Activated naive CD4-positive, alpha-beta T cell (primary cell): ENCODE measurements at places on chromosomes 16 and 17.
A peak's percentile ranks its signal among the peaks of the same experiment; 100 is the strongest.

DNA sequence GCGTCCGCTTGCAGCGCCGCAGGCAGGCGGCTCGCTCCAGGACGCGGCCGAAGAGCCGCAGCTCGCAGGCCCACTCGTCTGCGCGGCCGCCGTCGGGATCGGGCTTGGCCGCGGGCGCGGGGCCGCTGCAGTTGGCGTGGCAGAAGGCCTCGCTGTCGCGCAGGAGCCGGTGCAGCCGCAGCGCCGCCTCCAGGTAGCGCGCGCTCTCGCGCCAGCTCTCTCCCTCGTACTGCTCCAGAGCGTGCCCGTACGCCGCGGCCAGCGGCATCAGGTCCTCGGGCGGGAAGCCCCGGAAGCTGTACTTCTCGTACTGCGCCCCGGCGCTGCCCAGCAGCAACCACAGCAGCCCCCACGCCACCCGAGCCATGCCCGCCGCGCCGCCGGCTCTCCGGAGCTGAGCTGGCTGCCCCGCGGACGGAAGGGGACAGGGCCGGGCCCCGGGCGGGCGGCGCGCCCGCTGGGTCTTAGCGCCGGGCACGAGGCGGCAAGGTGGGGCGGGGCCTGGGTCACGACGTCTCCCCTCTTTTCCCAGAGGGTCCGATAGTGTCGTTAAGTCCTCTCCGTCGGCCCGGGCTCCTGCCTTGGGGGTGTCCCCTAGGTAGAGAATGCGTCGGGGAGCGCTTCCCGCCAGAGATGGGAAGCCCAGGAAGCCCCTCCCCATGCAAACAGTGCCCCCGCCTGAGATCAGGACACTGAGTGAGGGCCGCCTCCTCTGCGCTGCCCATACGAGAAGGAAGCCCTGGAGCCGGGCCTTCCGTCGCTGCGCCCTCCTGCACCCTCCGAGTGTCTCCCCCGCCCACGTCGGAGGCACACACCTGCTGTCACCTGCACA, at the start of gene P3H4:
TSS of gene P3H4 (minus strand) at position 401 of the 832 bp plus-strand sequence. CDS start at position 367, 34 bp downstream.
- DNase-seq: peak; percentile 18

DNA sequence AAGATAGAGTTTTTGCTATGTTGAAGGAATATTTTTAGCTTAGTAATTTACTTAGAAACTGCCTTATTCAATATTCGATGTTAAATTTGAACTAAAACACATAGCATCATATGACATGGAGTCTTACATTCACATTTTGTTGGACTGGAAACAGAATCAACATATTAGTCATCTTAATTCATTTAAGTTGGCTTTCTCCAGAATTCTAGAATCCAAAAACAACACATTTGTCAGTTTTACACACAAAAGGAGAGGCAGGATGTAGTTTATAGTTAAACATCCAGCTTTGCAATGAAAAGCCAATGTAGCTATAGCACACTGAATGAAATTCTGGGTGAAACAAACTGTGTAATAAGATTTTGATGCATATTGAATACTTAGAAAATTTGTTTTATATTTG, 43.3 kb downstream of the WWOX start:
- no peak for DNase-seq

GRCh38 chr17:75807861-75808260, 23.3 kb downstream of the UNK start:
- DNase-seq: no peak

- DNase-seq: no peak
Observed at GRCh38 chr17:49343273-49343672, 18.8 kb downstream of the ZNF652 start.

DNA sequence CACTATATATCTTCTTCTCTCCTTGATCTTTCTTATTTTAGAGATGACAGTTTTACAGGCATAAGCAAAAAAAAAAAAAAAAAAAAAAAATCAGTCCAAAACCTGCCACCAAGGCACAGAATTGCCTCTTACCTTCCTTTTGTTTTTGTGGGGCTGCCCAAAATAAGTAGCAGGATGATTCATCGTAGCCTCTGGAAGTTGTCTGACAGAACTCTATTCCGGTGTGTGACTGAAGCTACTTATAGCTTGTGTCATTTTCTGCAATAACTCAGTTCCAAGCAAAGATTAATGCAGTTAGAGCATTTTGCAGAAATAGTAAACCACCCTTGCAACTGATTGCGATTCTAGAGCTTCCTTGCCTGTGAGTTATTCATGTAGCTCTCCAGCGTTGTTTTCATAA, 186.8 kb downstream of the KIF2B start:
- no peak for DNase-seq

GRCh38 chr17:82315703-82316358, 1.6 kb downstream of the CD7 start:
- no peak for DNase-seq

- DNase-seq: no peak
Observed at GRCh38 chr17:81115749-81116464, 49.4 kb upstream of the PVALEF start.

- DNase-seq: no peak
Observed at GRCh38 chr16:17802571-17802970, 331.8 kb upstream of the XYLT1 start.

DNA sequence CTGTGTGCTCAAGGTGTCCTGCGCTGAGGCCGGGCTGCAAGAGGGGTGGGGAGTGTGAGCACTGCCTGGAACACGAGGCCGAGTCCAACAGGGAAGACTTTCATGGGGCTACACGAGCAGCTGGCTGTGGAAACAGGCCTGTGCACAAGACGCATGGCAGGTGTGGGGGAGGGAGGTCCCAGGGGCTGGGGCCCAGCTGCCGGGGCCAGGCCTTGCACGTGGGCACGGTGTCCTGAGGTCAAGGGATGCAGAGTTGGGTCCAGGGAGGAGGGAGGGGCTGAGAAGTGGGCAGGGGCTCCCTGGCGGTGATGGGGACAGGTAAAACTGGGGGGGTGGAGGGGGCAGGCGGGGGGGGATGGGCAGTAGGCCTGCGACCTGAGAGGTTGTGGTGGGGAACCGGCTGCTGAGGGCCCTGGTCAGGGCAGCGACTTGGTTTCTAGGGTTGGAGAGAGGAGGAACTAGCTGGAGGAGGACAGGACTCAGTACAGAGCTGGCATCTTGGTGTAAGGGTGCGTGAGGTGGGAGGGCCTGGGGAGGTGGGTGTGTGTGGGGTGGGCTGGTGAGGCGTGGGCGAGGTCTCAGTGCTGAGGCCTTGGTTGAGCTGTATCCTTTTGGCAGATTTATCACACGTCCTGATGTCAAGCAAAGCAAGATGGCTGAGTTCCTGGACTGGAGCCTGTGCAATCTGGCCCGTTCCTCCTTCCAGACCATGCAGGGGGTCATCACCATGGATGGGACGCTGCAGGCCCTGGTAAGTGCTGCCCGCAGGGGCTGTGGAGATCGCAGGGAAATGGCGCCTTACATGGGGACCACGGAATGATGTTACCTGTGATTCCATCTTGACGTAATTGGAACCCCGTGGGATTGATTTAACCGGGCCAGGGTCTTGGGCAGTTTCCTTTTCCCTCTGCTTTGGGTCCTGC, 29.4 kb downstream of the TBCD start:
- DNase-seq: no peak

DNA sequence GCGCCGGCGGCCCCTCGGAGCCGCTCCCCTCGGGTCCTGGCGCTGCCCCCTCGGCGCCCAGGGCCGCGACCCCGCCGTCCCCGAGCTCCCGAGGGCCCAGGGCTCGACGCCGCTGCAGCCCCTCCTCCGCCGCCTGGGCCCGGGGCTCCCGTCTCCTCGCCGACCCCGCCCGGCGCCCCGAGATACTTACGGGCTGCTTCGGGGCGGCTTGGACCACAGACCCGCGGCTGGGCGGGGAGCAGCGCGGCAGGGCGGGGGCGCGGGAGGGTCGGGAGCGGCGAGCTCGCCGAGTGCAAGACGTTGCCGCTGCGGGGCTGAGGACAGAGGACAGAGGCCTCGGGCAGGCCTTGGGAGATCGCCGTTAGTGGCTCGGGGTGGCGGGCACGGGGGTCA, 290 bp downstream of the TOB1 start:
- DNase-seq: no peak

DNA sequence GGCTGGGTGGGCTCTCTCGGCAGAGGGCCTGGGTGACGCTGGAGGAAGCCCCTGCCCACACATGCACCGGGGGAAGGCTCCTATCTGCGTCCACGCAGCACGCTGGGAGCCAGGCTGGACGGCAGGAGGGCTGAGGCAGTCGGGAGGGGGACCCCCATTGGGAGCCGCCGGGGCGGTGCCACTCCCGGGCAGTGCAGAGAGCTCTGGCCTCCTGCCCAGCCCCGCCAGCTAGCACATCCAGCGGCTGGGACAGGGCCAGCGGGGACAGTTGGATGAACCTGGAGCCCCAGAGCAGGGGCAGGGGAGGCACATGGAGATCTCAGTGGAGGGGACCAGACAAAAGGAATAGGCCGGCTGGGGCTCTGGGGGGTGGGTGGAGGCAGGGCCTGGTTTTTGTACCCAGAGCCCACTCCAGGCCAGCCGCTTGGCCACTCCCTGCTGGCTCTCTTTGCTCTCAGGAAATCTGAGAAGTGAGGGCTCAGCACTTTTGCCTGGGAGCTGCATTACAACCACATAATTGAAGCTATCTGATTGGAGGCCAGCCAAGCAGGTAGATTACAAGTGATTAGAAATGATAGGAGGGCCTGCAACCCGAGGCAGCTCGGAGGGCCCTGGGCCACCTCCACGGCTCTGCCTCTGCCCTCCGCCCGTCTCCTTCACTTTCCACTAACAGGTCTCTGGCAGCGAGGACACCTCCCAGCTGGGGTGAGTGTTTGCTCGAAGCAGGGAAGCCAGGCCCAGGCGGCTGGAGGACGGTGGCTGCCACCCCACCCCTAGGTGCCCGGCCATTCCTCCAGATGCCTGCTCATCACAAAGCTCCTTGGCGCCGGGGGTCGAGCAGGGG, 40.1 kb downstream of the ENGASE start:
- no peak for DNase-seq

DNA sequence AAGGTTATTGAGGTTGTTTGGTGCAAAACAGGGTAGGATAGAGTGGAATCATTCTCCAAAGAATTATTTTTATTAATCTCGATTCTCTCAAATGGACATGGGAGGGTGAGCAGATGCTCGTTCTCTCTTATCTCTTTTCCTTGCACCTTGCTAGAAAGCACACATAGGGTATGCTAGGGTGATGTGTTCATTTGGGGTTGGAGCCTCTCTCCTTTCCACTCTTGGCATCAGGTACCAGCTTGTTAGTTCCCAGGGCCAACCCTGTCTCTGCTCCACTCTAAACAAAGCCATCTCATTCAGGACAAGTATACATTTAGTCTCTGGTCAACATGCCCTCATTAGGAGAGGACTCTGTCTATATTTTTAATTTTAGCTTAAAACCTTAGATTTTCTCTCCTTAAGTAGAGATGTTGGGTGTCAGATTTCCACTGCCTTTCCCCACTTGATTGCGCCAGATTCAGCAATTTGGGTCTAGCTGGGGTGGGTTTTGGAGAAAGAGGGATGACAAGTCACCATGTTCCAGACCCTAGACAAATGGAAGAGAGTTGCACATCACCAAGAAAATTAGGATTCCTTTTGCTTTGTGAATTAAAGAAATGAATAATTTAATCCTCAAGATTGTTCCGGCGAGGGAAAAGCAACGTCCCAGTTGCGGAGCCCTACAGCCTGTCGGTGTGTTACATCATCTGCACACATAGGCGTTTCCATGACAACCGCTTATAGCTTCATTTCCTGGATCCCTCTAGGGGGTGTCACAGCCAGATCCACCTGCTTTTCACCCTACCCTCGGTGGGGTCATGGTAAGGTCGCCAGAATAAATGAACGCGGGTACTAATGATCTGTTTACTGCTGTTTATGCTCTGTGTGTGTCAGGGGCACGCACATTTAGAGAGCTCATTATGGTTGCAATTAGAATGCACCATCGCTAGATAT, 41.6 kb downstream of the SNX11 start:
- no peak for DNase-seq

DNA sequence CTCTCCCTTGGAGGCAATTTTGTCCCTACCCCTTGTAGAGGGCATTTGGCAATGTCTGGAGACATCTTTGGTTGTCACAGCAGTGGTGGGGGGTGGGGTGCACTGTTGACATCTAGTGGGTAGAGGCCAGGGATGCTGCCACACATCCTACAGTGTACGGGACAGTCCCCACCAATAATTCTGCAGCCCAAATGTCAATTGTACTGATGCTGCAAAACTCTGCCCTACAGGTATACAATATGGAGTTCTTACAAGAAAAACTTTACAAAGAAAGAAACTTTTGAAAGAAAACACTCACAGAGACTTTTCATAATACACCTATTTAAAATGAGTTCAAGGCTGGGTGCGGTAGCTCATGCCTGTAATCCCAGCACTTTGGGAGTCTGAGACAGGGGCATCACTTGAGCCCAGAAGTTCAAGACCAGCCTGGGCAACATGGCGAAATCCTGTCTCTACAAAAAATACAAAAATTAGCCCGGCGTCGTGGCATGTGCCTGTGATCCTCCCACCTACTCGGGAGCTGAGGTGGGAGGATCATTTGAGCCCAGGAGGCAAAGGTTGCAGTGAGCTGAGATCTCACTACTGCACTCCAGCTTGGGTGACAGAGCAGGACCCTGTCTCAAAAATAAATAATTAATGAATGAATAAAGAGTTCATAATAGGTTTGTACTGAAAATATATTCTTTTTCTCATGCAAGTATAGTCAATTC, 59.4 kb downstream of the EMP2 start:
- no peak for DNase-seq
